Umbilical cord (tissue), 2 donors: ENCODE measurements at places on chromosomes 1 and 21. TPM values are rescaled to one million over a fixed set of nuclear protein-coding genes. Genes with fewer than 3 reads are reported as not detected.

The VHLL gene
- 6.0 TPM for total RNA-seq

The LAMC1 gene
- total RNA-seq = 585 TPM

The RNF11 gene
- total RNA-seq = 111 TPM

- DNase-seq = no peak
These were observed 355.2 kb downstream of the SMYD3 start for GRCh38 chr1:246151796-246152434.

- DNase-seq = no peak
These were observed 765.6 kb upstream of the B3GALT2 start for GRCh38 chr1:193951984-193952383.

DNA sequence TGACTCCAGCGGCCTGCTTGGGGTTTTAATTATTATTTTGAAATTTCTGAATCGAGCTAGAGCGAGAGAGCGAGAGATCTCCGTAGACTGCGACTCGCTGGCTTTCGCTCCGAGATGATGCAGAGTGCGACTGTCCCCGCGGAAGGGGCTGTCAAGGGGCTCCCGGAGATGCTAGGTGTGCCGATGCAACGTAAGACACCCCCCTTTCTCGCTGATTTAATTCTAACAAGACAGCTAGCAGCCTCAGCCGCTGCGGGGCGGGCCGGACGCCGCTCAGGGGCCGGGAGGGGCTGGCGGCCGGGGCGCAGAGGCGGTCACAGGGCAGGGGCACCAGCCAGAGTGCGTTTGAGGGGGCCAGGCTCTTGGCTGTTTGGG, 339 bp downstream of the LHX4 start:
- no peak for DNase-seq
